ENCODE measurements at places on chromosomes 1 and 21.
A peak's percentile ranks its signal among the peaks of the same experiment; 100 is the strongest.

GRCh38 chr1:90605070-90605469, 112.0 kb downstream of the BARHL2 start:
- no peak for DNase-seq

- peak; percentile 45 for DNase-seq
Observed at GRCh38 chr1:244779410-244779809, 56.0 kb upstream of the COX20 start.

DNA sequence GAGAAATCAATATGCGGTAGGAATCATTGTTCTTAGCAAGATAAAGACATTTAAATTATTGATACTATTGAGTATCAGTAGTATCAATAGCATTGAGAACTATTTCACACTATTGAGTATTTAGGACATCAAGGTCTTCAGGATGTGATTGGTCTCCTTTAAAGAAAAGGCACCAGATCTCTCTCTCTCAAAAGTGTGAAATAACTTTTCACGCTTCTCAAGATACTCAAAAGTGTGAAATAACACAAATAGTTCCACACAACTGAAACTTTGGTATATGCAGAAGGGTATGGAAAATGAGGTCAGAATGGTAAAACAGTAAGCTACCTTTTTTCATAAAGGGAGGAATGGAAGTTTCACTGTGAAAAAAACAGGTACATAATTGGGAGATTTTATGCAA, 6.7 kb upstream of the PYHIN1 start:
- DNase-seq = no peak

GRCh38 chr1:40399984-40400704, 26.6 kb downstream of the SMAP2 start:
- DNase-seq = no peak

All from fibroblast of mammary gland (primary cell).